ENCODE measurements at places on chromosomes 1 and 21. TPM values are rescaled to one million over a fixed set of nuclear protein-coding genes. Genes with fewer than 3 reads are reported as not detected.

PITHD1 gene
- 29.0 TPM for total RNA-seq

CLDN14 gene
- total RNA-seq = 0.07 TPM

OR2M3 gene
- total RNA-seq = not detected

RGS16 gene
- total RNA-seq = 0.16 TPM

MSH4 gene
- total RNA-seq = 0.02 TPM

NR5A2 gene
- total RNA-seq = 3.9 TPM

CHIA gene
- total RNA-seq = not detected

UBASH3A gene
- total RNA-seq = 0.30 TPM

ARHGEF10L gene
- total RNA-seq = 5.8 TPM

CD1B gene
- total RNA-seq = not detected

CACHD1 gene
- total RNA-seq = 1.4 TPM

CYP4A22 gene
- not detected for total RNA-seq

XCL2 gene
- not detected for total RNA-seq
